ENCODE measurements at places on chromosomes 5 and 9.

DNA sequence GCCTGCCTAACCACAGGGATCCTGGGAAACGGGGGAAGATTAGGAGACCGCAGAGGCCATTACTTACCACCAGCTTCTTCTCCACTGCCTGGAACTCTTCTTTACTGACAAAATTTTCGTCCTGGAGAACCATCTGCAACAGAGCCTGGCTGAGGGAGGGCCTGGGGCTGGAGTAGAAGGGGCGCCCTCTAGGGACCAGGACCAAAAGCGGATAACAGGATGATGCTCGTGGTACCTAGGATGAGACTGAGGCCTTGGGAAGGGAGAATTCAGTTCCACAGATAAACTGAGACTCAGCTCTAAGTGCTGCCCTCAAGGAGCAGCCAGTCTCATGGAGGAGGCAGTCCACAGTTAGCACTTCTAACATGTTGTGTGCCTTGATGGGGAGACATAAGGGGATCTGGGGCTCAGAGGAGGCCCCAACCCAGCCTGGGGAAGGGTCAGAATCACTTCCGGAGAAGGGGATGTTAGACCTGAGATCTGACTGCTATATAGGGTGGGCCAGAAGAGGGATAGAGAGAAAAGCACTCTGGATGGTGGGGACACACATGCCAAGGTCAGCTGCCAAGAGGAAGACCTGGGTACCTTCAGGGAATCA lies 1.2 kb downstream of the SPATA24 start:
- DNase-seq, result no peak

DNA sequence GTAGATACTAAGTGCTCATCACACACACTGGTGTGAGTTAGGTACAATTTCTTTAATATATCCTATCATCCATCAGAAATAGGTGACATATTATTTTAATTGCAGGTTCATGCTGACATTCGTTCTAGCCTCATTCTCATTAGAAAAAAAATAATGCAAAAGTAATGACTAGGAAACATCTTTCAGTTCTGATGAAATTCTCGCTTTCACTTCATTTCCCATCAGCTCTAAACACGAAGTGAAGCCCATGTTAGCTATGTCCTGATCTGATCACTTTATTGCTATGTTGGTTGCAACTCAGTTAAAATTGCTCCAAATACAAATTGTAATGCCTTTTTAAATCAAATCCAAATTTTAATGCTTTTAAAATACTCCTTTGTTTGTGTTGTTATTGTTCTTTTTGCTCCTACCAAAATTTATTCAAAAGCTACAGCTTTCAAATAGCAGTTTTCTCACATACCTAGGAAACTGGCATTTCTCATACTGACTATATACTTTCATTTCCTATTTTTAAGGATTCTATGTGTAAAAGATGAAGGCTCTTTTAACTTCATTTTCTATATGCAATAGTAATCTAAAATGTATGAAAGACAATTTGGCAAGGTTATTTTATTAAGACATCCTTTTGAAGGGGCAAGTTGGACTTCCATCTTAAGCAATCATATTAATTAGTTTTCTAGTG lies 1237.8 kb upstream of the ACO1 start:
- no peak for DNase-seq

- no peak for DNase-seq
These were observed 52.1 kb downstream of the EPB41L4A start for GRCh38 chr5:112366987-112367386.

DNA sequence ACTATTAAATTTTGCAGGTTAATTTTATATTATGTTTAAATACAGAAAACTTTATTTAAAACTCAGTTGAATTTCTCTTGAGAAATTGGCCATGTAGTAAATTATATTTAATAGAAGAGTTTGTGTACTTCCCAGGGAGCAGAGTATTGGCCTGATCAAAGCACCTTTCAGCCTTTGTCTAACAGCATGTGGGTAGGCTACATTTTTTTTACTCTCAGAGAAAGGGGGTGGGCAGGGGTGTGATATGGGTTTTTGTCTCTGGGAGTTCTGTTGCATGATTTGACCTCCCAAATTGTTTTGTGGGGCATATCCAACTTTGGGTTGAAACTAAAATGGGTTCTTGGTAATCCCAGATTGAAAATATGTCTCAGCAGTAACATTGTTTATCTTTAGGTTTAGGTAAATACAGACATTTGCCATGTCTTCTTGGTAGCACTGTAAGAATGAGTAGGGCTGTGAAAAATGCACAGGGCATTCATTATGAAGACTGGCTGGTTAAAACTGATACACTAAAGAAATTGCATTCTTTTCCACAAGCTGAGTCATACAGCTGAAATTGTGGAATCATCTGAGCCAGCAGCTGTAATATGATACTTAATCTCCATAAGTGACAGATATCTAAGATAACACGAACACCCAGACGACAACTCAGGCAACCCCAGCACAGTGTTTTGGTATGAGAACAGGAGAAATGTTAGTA lies 75.4 kb upstream of the CDKN2B start:
- DNase-seq, result no peak

GRCh38 chr5:33685873-33686755 lies 205.7 kb downstream of the ADAMTS12 start:
- no peak for DNase-seq

DNA sequence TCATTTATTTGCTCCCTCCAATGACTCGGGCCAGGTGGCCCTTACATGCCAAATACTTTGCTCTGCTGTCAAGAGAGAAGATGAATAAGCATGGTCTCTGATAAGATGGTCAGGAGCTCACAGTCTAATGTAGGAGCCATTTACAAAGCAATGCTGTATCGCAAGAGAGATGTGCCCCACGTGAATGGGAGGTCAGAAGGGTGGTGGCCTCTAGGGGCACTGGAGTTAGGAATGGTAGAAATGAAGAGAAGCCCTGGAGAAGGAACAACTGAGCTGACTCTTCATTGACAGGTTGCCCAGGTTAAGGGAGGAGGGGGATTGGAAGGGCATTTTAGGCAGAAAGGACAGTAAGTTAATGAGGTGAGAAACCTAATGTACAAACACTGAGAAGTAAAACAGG lies 286.5 kb downstream of the KCTD16 start:
- DNase-seq, result no peak

GRCh38 chr5:98243972-98244371 lies 529.5 kb upstream of the RGMB start:
- DNase-seq, result no peak

- DNase-seq, result no peak
These were observed 51.5 kb downstream of the LRSAM1 start for GRCh38 chr9:127502706-127503378.

DNA sequence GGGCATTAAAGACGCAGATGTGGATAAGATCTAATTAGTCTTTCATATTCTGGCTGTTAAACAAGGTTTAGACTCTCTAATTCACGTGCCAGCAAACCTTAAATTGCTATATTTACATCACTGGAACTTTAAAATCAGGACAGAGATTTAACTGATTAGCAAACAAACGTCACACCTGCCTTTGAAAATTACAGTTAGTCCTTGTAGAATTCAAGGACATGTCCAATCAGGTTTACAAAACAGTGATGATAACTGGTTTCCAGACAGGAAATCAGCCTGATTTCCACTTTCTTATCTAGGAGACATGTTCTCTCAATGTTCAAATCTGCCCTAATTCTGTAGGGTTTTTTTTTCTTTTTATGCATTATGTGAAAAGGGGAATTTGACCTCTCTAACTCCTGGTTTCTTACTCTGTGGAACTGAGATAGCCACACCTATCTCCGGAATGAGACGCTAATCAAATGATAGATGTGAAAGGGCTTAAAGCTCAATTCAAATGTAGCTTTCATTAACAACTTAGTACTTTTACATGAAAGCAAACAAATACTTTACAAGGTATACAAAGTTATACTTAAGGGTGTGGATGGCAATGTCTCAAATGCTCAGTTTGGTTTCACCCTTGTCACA lies 26.5 kb downstream of the SPINK5 start:
- DNase-seq, result no peak

GRCh38 chr9:91907484-91908292 lies 42.3 kb downstream of the ROR2 start:
- no peak for DNase-seq

DNA sequence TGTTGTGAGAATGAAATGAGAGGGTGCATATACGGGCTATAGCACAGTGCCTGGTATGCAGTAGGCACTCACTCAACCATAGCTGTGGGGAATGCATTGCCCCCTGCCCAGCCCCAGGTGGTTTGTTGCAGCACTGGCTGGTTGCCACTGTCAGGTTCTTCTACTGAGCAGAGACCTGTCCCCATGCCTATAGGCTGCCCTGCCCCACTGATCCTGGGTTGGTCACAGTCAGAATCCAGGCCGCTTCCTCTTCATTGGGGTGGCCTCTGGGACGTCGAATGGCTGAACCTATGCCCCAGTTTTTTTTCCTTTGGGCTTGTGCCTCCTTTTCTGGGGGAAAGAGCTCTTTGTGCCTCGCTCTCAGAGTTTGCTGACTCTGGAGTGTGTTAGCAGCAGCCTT lies 74.6 kb downstream of the RGS3 start:
- DNase-seq, result no peak

GRCh38 chr9:126408004-126408403 lies 81.4 kb downstream of the MVB12B start:
- no peak for DNase-seq

DNA sequence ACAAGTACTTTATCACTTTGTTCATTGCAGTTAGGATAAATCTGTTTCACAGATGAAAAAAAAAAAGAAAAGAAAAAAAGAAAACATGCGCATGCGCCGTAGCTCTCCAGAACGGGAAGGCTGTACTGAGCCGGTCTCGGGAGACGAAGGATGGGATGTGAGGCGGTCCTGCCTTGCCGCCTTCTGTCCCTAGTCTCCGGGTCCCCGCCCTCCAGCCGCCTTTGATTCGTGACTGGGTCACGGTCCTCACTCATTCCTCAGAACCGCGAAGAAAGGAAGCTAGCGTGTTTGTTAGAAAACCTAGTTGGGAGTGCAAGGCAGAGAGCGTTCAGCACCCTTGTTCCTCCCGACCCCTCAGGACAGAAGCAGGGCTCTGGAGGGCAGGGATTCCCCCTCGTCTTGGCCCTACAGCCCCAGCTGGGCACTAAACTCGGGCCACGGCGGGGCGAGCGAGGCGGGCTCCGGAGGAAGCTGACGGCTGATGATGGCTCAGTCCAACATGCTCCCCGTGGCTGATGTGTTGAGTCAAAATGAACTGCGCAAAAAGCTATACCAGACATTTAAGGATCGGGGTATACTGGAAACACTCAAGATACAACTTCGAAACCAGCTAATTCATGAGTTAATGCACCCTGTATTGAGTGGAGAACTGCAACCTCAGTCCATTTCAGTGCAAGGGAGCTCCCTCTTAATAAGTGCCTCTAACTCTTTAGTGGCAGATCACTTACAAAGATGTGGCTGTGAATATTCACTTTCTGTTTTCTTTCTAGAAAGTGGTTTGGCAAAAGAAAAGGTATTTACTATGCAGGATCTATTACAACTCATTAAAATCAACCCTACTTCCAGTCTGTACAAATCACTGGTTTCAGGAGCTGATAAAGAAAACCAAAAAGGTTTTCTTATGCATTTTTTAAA lies 40.0 kb downstream of the CPLANE1 start:
- DNase-seq, result no peak

DNA sequence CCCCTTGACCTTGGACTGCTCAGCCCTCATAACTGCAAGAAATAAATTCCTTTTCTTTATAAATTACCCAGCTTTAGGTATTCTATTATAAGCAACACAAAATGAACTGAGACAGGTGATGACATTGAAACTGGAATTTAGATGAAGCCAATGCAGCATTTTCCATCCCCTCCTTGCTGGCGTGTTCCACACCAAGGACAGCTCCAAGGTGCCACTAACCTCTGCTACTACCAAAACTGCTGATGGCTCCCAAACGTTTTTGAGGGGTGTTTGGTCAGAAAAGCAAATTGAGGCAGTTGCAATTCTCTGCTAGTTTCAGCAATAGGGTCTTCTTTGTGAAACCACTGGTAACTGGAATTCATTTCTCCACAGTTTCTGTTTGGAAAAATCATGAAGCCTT lies 124.8 kb downstream of the DRD1 start:
- no peak for DNase-seq

DNA sequence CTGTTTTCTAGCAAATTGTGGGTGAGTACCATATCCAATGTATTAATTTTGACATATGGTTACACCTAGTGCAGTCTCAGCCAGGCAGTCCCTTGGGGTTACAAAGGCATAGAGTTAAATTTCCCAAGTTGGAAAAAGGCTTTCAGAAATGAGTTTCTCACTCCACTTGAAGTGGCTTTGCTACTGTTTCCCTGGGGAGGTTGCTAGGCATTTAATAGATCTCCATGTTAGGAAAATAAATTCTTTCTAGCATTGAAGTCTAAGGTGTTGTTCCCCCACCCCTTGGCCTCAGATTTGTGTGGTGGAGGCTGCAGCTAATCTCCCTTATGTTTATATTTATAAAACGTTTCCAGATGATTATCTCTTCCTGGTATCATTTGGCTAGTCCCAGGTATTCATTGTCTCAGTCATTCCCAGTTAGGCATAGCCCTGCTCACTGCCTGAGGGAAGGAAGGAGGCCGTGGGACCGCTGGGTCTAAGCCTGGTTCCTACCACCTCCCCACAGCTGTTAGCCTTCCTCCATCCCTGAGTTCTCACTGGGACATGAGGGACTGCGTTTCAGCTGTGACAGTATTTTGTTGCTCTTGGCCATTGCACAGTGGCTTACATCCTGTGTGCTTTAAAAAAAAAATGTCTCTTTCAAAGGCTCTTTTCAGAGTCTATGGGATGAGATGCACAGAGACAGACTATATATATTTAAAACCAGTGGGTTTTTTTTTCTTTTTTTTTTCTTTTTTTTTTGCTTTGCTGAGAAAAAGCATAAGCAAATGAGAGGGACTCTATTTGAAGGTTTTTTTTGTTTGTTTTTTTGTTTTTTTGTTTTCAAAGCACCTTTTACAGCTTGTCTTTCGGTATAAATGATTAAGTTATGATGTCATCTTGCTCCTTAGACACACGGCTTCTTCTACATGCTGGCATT lies 121.5 kb downstream of the MAST4 start:
- no peak for DNase-seq

- peak; percentile 76 for DNase-seq
These were observed 8.7 kb upstream of the SLC2A8 start for GRCh38 chr9:127388037-127388855.

DNA sequence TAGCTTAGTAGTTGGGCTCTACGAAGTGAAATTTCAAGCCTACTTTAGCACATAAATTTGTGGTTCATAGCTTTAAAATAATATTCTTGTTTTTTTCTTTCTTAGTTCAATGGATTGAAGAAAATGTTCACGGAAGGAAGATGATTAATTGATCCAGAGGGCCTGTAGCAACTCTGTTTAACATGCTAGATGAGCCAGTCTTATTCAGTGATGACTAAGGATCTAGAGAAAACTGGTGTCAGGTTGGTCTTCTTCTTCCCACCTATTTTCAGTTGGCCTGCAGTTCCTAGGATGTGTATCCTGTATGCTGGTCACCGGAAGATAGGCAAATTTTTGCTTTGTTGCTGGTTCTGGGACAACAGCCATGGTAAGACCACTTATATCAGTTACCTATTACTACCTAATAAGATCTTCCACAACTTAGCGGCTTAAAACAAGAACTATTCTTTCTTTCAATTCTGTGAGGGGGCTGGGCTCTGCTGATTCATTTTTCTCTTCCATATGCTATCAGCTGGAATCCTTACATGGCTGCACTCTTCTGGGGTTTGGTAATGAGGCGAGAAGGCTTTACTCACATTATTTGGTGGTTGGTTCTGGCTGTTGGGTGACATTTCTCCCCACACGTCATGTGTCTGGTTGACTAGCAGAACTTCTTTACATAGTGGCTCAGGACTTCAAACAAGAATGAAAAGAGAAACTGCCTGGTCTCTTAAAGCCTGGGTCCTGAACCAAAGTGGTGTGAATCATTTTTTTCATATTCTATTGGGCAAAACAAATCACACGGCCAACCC lies 182.7 kb upstream of the ACTBL2 start:
- DNase-seq, result no peak

GRCh38 chr5:93572608-93573353 lies 8.2 kb downstream of the NR2F1-AS1 start:
- DNase-seq, result no peak

GRCh38 chr5:124952079-124952478 lies 205.6 kb upstream of the ZNF608 start:
- DNase-seq, result no peak
